ENCODE measurements at places on chromosomes 4 and X. TPM values are rescaled to one million over a fixed set of nuclear protein-coding genes. Genes with fewer than 3 reads are reported as not detected.

ADGRG4 gene
- polyA plus RNA-seq = not detected

DNA sequence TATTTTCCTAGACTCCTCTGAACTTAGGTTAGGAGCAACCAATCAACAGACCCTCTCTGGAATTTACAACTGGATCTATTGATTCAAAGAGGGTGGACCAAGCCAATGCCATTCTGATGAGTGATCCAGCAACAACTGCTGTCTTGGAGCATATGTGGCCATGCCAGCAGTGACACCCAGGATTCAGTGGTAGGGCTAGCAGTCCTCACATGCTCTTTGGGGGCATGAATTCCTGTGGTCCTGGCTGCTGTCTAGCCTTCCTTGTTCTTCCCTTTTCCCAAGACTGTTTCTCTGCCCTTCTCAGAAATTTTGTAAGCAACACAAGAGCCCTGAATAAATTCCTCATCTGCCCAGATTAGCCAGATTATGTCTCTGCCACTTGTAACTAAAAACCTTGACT lies 61.5 kb upstream of the GATB start:
- no peak for DNase-seq

- DNase-seq = no peak
Observed at GRCh38 chr4:7003879-7004240, 39.3 kb upstream of the TADA2B start.

DNA sequence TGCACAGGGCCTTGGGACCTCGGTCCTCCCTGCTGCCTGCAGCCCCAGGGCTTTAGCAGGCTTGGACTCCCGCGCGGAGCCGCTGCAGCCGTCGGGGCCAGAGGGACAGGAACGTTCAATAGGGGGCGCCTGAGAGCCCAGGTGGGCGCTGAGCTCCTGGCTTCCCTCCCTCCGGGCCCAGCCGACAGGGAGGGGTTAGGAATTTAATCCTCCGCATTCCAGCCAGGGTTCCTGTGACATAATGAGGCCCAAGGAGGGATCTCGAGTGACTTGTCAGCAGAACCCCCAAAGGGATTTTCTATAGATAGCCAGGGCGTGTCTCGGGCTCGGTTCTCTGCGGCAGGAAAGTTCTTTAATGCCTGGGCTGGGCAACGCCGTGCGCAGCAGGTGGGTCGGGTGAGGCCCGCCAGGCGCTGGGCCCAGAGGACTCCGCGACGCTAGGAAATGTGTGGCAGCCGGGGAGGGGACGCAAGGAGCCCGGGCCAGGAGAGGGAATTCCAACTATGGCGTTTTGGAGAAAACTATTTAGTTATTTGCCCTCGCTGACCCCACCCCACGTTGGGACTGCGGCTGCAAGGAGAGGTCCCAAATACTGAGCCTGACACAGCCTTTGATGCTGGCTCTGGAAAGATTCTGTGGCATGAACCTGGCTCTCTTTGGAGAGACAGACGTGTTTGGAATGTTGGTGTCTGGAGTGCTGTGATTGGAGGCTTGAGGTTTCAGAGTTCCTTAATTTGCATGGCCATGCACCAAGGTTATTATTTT lies 285.2 kb upstream of the GATB start:
- no peak for DNase-seq

SLC2A9 gene
- 5.0 TPM for polyA plus RNA-seq

GRCh38 chrX:108397627-108398391 lies 40.4 kb downstream of the COL4A6 start:
- no peak for DNase-seq

- no peak for DNase-seq
Observed at GRCh38 chr4:83783215-83783614, 247.3 kb downstream of the GPAT3 start.

- no peak for DNase-seq
Observed at GRCh38 chrX:136214551-136214950, 36.6 kb downstream of the MAP7D3 start.

GRCh38 chrX:155997436-155997835 lies at the start of gene IL9R:
Gene IL9R (plus strand): TSS chrX:155997696. CDS start chrX:155997760, 64 bp downstream.
- DNase-seq = no peak

GPRASP1 gene
- polyA plus RNA-seq = 9.8 TPM

DNA sequence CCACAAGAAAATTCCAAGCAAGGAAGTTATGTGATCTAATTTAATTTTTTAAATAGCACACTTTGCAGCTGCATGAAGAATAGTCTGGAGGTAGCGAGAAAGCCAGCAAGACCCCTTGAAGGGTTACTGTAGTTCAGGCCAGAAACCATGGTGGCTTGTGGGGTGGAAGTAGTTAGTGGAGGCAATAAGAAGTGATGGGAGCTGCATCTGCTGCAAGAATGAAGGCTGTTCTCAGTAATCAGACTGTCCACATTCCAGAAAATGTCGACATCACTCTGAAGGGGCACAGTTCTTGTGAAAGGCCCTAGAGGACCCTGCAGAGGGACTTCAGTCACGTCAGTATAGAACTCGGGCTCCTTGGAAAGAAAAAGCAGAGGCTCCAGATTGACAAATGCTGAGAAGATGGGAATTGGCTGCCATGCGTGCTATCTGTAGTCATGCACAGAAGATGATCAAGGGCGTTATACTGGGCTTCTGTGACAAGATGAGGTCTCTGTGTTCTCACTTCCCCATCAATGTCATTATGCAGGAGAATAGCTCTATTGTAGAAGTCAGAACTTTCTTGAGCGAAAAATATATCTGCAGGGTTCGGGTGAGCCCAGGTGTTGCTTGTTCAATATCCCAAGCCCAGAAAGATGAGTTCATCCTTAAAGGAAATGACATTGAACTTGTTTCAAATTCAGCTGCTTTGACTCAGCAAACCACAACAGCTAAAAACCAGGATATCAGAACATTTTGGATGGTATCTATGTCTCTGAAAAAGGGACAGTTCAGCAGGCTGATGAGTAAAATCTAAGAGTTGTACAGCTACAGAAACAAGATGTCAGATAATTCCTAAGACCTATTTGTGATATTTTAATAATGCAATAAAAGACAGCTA lies 254.2 kb downstream of the CBR4 start:
- DNase-seq = no peak

GDPD2 gene
- 0.35 TPM for polyA plus RNA-seq

GRCh38 chrX:96798982-96799381 lies 84.7 kb upstream of the RPA4 start:
- DNase-seq = no peak

NDST4 gene
- polyA plus RNA-seq = 2.3 TPM
